ENCODE measurements at places on chromosomes 7 and 10.

- no peak for DNase-seq
These were observed 44.2 kb downstream of the JMJD1C start for GRCh38 chr10:63421591-63421990.

- no peak for DNase-seq
These were observed 76.0 kb upstream of the NPTX2 start for GRCh38 chr7:98541101-98541500.

GRCh38 chr7:155734445-155734809, 77.8 kb downstream of the SHH start:
- DNase-seq = no peak

- no peak for DNase-seq
These were observed 184.0 kb downstream of the DIP2C start for GRCh38 chr10:505419-505818.

DNA sequence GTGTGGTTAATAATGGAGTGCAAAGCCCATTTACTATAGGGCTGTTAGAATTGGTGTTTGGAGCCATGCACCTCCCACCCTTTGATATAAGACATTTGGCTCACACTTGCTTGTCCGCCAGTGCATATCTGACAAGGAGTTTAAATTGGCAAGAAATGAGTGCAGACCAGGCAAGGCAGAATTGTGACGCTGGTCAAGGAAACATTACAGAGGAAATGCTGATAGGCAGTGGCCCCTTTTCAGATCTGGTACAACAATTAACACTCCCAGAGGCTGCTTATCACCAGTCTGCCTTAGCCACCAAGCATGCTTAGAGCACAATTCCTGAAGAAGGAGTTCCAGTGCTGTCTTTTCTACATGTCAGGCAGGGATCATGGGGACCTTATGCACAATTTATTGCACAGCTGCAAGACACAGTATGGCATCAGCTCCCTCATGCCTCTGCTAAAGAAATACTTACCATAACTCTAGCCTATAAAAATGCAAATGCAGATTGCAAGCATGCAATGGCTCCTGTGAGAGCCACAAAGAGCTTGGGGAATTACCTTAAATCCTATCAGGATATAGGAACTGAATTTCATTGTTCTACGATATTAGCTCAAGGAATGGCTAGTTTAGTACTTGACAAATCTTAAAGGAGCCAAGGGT, 35.2 kb downstream of the OR13A1 start:
- no peak for DNase-seq

DNA sequence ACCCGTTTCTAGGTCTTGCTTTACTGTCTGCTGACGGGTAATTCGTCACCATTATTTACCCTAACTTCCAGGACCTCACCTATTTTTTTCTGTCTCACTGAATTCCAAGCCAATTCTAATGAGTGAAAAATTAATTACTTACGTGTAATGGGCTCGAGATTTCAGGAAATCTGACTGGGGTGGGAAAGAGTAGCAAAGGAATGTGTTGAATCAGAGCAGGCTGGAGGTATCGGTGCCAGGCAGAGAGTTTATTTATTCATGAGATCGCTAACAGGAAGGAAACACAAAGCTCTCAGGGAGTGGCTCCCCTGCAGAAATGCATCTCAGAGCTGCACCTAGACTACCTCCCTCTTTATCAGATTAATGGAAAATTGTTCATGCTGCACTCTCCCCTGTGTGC, 4.0 kb upstream of the DIP2C start:
- DNase-seq = no peak

DNA sequence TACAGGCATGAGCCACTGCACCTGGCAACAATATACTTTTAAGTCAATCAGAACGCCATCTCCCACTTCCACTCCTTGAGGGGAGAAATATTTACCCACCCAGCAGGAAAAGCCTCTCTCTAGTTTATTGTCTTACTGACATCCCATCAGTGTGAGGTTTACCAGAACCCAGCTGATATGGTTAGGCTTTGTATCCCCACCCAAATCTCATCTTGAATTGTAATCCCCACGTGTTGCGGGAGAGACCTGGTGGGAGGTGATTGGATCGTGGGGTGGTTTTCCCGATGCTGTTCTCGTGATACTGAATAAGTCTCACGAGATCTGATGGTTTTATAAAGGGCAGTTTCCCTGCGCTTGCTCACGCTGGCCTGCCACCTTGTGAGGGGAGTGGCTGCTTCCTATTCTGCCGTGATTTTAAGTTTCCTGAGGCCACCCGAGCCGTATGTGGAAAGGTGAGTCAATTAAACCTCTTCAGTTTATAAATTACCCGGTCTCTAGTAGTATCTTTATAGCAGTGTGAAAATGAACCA, 37.5 kb upstream of the TPK1 start:
- DNase-seq = no peak

DNA sequence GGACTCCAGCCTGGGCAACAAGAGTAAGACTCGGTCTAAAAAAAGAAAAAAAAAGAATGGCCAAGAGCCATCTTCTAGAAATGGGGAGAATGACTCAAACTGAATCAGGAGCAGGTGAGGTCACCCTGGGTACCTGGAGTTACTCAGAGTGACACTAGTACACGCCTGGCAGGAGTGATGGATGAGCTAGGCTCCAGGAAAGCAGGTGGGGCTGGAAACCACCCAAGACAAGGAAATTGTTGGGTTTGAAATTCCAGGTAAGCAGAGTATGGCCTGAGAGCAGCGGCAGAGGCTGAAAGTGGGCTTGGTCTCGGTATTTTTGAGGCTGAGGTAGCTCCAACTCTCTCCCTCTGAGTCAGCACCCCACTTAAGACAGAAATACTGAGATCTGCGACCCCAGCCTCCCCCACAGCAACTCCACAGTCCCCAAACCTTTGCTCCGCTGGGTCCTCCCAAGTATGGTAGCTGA, 18.5 kb downstream of the DDIT4 start:
- DNase-seq = no peak

DNA sequence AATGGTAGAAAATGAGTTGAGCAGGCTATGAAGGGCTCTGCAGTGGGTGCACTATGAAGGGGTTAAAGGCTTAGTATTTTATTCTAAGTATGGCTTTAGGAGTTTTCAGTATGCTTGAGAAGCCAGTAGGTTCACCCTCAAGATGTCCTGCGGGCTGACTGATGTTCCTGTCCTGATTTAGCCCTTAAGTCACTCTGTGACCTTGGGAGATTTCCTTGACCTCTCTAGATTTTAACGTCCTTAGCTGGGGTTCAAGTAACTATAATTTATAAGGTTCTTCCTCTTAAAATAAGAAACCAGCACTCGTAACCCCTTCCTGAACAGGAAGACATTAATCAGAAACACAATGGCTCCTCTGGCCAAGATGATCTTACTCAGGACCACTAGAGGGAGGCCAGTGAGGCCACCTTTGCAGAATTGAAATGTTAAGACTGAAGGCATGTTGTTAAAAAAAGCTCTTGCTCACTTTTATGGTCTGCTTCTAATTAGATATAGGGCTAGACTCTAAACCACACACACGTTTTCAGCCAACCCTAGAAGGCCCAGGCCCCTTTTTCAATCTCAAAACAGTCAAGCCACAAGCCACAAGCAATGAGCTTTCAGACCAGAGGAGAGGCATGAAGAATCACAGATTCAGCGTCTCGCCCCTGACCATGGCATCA, 41.9 kb downstream of the CDK1 start:
- DNase-seq = no peak

DNA sequence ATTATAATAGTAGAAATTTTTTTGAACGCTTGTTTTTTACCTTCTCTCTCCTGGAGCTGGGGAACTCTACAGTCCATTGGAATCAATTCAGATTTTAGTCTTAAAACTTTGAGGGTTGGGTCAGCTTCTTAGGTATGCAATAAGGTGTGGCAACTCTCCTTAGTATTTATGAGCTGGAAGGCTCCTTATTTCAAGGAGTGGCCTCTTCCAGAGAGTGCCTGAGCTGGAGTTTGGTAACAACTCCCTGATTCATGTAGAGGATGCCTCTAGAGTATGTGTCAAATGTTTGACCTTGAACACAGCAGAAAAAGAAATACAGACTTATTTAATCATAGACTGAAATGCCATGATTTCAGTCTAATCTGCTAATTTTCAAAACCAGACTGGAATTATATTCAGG, 11.1 kb downstream of the CDK14 start:
- no peak for DNase-seq

GRCh38 chr10:52379287-52379686, 65.2 kb downstream of the DKK1 start:
- DNase-seq = no peak

DNA sequence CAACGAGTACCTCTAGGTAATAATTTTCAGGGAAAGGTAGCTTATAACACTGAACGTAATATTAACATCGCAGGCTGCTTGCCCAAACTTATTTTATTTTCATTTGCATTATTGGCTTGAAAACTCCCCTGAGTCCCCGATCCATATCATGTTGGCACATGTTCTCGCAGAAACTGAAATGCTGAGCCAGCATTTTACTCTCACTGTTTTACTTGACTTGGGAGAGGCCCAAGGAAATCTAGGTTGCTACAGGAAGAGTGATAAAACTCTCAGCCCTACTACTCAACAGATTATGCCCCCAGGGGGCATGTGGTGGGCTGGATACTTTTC, 183.5 kb upstream of the HABP2 start:
- no peak for DNase-seq

- DNase-seq = no peak
These were observed 1.8 kb upstream of the VWC2 start for GRCh38 chr7:49771427-49772176.

DNA sequence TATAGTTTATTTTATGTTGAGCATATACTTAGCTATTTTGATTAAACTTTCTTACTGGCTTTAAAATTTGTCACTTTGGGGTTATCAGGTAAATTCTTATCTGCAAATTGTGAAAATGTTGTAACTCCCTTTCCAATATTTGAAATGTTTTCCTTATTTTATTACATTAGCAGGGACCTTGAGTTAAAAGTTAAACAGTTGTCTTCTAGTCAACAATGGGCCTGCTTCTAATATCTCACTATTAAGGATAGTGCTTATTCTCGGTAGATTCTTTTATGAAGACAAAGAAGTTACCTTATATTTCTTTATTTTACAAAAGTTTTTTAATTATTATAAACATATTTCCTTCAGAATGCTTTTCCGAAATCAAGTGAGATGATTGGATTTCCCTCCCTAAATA, 53.7 kb upstream of the AHR start:
- no peak for DNase-seq

DNA sequence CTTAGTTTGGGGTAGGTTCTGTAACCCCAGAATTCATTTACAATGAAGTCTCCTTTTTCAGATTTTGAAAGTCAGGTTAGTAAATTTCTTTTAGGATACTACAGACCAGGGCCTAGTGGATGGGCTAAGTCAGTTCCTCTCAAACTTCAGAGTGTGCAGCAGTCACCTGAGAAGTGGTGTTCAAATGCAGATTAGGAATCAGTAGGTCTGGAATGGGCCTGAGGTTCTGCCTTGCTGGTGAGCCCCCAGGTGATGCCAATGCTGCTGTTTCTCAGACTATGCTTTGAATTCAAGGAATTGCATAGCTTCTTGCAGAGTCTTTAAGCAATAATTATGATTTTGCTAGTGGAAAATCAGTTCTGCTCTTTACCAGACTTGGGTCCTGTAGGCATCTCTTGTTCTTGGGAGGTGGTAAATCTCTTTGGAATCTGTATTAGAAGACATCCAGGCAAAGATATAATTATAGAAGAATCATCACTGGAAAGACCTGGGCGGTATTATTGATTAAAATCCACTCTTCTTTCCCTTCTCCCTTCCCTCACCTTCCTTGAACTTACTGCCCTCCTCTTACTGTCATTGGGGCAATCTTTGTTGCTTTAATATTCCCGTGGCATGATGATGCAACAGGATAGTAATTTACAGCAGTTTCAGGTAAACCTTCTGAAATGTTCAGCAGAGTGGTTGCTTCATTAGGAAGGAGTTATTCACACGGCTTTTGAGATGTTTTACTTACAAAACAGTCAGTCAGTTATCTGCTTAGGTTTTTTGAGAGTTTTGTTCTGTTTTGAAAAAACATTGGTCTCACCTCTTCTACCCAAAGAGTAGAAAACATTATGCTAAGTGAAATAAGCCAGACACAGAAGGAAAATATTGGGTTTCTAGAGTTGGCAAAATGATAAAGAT, 87.2 kb downstream of the NRF1 start:
- DNase-seq = no peak

GRCh38 chr7:156147756-156148504, 335.7 kb upstream of the SHH start:
- no peak for DNase-seq

GRCh38 chr10:11448190-11448544, 163.3 kb downstream of the USP6NL start:
- no peak for DNase-seq

DNA sequence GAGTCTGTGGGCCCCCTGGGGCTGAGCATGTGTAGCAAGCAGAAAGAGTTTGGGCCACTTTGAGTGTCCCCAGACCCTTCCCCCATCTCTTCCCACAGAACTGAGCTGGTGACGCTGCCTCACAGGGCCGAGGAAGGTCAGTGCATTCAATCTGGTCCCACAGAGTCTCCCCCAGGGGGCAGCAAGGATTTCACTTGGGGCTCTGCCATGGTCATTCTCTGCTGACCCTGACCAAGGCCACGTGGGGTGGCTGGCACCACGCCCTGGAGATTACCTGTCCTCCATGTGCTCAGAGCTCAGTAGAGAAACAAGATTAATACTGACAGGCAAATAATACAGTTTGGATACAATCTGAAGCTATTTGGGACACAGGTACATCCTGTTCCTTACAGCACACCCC, 30.2 kb downstream of the ADRA2A start:
- DNase-seq = no peak

DNA sequence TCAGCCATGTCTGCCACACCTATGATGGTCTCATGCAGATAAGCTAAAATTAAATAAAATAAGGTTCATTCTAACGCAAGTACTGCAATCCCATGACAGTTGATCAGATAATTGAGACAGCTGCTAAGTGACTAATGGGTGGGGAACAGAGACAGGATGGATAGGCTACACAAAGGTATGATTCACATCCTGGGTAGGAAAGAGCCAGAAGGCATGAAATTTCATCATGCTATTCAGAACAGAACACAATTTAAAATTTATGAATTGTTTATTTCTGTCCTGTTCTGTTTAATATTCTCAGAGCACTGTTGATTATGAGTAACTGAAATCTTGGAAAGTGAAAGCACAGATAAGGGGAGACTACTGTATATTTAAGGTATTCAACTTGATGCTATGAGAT, 381.8 kb upstream of the SORCS1 start:
- DNase-seq = no peak

GRCh38 chr7:106866298-106867281, 1.5 kb downstream of the PIK3CG start:
- DNase-seq = no peak

- no peak for DNase-seq
These were observed 257.1 kb downstream of the GLI3 start for GRCh38 chr7:41979834-41980307.

GRCh38 chr10:11546581-11546980, 64.9 kb downstream of the USP6NL start:
- no peak for DNase-seq

Data from omental fat pad (tissue), 4 donors.